ENCODE measurements at places on chromosomes 11 and 22.

DNA sequence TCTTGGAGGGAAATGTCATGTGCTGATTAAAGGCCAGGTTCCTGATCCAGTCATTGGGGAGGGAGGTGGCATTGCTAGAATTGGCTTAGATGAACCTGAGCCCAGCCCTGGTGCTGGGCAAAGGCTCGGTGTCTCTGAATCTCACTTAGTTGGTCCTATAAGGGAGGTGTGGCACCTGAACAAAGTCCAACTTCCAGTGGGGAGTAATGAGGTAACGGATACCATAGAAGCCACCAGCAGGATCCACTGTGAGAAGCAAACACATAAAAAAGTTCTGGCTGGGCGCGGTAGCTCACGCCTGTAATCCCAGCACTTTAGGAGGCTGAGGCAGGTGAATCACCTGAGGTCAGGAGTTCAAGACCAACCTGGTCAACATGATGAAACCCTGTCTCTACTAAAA lies 26.6 kb downstream of the PRDM11 start:
- DNase-seq = no peak

DNA sequence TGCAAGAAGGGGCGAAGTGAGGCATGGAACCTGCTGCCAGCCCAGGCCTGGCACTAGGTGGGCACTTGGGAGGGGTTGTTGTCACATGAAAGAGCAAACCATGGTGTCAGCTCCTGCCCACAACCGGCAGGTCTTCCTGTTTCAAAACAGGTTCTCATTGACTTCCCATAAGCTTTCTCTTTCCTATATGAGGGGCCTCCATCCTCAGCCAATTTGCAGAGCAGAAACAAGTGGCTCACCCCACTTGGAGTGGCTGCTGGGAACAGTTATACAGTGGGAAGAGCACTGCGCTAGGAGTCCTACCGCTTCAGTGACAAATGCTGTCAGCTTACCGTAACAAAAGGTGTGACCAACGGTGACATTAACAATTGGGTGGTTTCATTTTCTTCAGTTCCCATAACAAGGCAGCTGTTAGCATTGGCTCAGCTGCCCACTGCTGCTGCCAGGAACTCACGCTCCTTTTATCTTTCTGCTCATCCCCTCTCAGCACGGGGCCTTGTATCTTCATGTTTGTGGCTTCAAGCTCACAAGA lies 10.2 kb upstream of the SSTR3 start:
- DNase-seq = no peak

- no peak for DNase-seq
Observed at GRCh38 chr11:11072067-11072466, 214.2 kb upstream of the ZBED5 start.

DNA sequence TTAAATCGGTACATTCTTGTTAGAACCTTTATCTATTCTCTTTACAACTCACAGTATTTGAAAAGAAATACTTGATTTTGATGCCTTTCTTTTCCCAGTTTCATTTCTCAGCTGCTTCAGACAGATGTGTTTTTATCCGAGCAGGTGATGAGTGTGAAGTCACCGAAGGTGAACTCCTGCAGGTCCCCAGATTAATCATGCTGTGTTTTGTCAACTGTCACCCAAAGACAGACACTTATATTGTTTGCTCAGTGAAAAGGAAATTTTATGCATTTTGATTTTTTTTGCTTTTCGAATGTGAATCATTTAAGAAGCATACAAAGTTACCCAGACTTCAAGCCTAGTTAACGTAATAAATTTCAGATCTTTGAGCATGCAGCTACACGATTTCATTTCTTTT lies 7.8 kb upstream of the TMPRSS13 start:
- DNase-seq = no peak

DNA sequence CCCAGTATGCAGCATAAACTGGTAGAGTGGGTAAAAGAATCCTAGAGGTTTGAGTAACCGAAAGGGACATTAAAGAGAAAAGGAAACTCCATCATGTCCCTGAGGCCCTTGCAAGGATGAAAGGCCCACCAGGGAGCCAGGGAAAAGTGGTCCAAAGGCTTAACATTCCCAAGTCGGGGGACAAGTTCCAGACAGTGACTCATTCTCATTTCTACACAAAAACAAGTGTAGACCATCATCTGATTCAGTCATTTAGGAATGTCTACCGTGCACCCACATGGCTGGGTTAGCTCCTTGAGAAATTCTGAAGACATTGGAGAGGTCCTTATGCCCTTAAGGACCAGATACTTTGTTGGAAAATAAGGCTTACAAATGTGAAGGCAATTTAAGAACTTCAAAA lies 4.8 kb upstream of the NOX4 start:
- no peak for DNase-seq

DNA sequence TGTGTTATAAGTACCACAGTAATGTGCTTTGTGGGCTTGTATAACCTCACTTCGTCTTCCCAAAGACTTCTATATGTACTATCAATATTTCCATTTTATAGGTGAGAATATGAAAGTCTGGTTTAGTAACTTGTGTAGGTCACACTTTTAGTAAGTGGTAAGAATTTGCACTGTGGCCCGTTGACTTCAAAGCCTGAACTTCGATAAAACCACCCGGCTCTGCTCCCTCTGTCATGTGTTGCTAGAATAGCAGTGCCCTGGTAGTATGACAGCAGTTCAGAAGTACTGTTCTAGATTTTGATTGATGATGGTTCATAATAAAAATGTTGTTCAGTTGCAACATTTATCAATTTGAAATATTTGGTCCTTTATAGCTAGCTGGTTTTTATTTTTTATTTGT lies 110.2 kb upstream of the SORL1-AS1 start:
- no peak for DNase-seq

DNA sequence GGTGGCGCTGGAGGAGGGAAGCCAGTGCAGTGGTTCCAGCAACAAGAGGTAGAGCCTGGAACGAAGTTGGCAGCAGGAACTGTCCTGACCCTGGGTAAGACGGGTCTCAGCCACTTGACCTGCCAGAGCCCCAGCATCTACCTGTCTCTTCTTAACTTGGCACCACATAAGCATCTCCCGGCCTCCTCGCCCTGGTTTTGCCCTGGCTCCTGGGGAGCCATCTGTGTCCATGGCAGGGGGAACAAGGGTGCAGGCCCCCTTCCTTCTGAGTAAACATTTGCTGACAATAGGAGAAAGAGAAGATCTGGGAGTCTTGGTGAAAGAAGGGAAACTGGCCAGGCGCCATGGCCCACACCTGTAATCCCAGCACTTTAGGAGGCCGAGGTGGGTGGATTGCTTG lies 12.8 kb downstream of the P2RY2 start:
- no peak for DNase-seq

GRCh38 chr11:23423104-23423503 lies 562.8 kb upstream of the CCDC179 start:
- no peak for DNase-seq

- DNase-seq = no peak
Observed at GRCh38 chr11:92892802-92893684, 76.4 kb upstream of the MTNR1B start.

- DNase-seq = no peak
Observed at GRCh38 chr11:10606536-10607208, 38.2 kb upstream of the LYVE1 start.

DNA sequence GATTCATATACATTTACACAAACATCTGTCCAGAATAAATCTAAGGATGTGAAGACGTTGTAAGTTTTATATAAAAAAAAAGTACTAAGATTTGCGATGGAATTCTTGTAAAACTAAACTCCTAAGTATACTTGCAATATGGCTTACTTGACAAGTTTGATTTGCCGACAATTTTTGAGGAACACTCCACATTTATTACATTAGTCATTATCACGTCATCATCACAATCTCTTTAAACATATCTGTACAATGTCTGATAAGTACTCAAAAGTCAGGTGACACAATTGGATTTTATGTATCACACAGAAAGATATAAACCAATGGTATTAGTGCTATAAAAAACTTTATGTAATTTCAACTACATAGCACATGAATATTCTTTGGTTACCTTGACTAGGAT lies 30.4 kb downstream of the IMMP1L start:
- DNase-seq = no peak

- DNase-seq = no peak
Observed at GRCh38 chr11:74647404-74647803, 55.0 kb downstream of the POLD3 start.

GRCh38 chr22:45587638-45588505 lies 83.8 kb upstream of the ATXN10 start:
- DNase-seq = no peak

GRCh38 chr11:95088946-95089619 lies 563 bp upstream of the ENDOD1 start:
- DNase-seq = no peak

DNA sequence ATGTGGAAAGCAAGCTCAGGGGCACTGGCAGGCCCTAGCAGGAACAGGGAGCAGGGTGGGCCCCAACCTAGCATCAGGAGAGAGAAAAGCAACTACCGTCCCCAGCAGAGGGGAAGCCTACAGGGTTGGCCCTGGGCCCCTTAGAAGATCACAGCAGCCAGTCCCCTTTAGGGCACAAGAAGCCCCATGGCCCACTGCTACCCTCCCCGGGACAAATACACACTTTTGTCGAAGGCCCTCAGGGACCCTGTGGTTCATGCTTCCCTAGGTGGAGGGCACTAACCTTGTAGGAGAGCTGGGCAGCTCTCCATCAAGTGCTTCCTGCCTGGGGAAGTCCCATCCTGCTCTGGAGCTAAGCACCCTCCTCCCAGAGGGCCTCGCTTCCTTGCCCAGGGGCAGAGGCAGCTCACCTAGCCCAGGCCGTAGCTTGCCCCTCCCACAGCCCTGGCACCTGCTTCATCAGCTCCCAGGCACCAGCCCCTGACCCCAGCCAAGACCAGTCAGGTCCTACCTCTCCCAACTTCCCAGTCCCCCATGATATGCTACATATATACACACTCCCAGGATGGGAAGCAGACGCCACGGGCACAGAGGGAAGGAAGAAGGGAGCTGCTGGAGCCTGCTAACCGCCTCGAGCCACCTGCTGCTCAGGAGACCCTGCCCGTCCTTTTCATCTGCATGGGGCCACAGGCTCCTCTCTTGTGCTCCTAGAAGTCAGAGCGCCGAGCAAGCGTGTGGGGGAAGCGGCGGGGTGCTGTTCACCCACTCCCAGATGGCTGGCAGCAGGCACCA lies 20.1 kb downstream of the SUN2 start:
- DNase-seq = no peak

DNA sequence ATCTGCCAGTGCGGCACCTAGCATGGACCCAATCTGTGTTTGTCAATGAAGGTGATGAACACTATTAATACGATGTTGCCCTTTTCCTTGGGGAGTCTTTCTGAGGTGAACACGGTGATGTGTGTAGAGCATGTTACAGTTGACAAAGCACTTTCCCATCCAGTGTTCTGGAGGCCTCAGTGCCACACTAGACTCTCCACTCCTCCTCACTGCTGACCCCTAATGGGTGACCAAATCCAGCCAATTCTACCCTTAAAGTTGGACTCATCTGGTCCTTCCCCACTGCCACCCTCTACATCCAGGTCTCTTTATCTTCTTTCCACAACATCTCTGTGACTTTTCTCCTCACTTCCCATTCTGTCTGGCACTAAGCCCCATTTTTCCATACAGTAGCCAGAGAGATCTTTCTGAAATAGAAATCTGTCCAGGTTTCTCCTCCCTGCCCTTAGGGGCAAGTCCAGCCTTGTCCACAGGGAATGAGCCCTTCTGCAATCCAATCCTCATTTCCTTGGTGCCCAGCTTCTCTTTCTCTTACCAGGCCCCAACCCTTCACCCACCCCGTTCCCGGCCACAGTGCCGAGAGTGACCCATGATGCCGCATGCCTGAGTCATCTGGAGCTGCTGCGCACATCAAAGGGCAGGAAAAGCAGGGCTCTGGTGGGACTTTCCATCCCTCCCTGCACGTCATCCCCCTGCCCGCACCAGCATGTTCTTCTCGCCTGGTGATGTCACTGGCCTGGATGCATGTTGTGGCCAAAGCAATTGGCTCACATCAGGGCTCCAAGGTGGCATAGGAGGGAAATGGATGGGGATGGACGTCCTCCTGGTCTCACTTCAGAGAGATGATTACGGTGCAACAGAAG lies 64.2 kb downstream of the RASSF10 start:
- DNase-seq = no peak

GRCh38 chr11:62614275-62614674 lies 1.2 kb downstream of the ROM1 start:
- no peak for DNase-seq

DNA sequence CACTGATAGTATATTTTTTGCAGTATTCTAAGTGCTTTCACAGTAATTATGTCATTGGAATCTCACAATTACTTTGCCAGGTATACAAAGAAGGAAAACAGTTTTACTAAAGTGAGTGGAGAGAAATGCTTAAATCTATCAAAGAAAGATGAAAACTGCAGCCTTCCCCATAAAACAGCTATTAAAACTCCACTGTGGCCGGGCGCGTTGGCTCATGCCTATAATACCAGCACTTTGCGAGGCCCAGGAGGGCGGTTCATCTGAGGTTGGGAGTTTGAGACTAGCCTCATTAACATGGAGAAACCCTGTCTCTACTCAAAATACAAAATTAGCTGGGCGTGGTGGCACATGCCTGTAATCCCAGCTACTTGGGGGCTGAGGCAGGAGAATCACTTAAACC lies 19.1 kb downstream of the OR51E1 start:
- DNase-seq = no peak

DNA sequence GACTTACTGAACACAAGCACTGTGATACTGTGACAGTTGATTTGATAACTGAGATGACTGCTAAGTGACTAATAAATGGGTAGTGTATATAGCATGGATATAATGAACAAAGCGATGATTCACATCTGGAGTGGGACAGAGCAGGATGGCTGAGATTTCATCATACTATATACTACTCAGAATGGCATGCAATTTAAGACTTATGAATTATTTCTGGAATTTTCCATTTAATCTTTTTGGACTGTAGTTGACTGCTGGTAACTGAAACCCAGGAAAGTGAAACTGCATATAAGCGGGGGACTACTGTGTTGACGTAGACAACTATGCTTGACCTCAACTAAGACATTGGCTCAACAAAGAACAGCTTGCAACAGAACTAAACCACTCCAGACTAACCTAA lies 20.0 kb upstream of the NUCB2 start:
- DNase-seq = no peak

DNA sequence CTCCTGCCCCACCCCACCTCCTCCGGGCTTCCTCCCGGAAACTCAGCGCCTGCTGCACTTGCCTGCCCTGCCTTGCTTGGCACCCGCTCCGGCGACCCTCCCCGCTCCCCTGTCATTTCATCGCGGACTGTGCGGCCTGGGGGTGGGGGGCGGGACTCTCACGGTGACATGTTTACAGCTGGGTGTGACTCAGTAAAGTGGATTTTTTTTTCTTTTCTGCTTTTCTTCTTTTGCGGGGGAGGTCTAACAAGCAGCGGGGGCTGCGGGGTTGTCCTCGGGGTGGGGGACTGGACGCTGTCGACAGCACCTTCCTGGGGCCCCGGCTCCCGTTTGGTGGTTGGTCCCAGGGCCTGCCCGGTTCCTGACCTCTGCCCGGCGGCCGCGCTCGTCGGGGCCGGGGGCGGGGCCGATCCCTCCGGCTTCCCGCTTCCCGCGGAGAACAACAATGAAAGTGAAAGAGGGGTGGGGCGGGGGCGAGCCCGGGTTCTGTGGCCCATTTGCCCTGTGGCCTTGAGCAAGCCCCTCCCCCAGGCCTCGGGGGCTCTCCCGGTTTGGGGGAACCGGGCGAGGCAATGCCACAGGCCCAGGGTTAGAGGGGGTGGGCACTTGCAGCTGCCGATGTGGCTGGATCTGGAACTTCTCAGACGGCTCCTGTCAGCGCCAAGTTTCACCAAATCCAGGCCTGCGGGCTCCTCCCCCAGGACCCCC lies 975 bp upstream of the MDK start:
- peak; percentile 36 for DNase-seq
